Right lung (tissue), 10 donors: ENCODE measurements at places on chromosomes 12 and 14. TPM values are rescaled to one million over a fixed set of nuclear protein-coding genes. Genes with fewer than 3 reads are reported as not detected.

DNA sequence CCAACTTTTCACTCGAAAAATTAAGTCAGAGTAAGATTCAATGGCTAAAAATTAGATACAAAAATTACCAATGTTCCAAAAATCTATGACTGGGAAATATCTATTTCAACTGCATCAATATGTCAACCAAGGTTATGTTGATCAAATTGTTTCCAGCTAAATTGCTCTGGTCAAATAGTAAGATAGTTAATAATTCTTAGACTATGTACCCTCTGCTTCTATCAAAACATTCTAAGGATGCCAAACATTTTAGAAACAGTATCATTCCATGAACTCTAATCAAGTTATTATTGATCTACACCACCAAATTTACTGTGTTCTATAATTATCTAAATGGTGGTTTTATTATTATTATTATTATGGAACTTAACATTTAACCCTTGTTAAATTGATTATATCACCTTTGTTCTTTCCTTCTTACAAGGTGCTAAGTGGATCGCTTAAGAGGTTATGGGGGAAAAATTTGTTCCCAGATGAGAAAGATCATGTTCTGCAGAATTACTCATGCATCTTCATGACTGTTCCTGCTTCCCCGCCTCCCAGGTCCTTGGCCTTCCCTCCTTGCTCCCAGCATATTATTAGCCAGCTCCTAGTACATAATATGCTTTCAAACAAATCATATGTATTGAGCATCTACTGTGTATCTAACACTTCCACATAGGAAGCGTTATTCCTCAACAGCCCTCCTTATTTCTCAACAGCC lies 240.5 kb upstream of the KRR1 start:
- DNase-seq: no peak

DNA sequence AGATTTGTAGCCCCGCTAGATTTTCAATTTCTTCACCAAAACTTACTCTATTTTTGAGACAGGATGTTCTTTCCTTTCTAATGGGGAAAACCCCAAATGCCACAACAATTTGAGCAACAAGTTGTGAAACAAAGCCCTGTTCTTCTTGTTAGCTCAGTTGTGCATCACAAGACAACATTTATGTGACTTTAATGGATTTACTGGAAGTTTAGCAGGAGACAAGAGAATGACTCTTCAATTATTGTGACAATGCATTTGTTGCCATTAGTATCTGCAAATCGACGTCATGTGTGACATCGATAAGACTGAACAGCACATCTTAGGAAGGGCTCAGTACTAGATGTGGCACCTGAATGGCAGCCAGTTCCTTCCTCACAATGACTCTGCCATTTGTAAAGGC lies 1028.9 kb upstream of the TMEM132C start:
- no peak for DNase-seq

GRCh38 chr14:101357559-101358319 lies 203.6 kb upstream of the DIO3 start:
- DNase-seq: no peak

DNA sequence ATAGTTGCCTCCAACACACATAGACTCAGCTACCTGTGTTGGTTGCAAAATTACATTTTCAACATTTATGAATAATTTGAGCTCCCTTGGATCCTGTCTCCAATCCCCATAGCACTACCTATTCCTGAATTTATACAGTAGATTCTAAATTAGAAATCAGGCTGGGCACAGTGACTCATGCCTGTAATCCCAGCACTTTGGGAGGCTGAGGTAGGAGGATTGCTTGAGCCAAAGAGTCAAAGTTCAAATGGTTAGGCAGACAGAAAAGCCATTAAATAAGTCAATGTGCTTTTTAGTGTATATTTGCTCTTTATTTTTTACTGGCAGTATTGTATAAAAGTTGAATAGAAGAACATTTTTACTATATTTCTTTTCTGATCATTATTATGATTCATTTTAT lies 24.9 kb upstream of the C2CD5 start:
- no peak for DNase-seq

DNA sequence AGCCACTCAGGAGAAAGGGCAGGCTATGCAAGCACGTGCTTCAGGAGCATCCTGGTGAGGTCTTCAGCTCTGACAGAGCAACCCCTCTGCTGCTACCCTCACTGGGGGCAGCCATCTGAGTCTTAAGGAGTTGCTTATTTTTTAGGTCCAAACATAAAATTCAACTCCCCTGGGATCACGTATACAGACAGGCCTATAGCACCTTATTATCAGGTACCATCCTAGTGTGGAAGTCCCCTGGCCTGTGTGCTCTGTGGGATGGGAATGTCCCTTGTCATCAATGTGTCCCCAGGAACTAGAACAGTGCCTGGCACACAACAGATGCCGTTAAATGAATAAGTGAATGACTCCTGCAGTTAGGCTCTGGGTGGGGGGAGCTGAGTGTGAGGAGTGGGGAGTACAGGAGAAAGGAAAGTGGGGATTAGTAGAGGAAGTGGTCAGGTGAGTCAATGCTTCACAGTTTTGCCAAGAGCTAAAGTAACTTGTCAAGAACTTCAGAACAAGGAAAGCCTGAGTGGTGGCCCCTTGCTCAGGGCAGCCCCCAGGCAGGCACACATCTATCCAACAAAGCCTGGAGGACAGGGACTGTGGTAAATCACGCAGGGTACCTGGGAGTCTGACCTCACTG lies 33.5 kb downstream of the DAD1 start:
- no peak for DNase-seq

DNA sequence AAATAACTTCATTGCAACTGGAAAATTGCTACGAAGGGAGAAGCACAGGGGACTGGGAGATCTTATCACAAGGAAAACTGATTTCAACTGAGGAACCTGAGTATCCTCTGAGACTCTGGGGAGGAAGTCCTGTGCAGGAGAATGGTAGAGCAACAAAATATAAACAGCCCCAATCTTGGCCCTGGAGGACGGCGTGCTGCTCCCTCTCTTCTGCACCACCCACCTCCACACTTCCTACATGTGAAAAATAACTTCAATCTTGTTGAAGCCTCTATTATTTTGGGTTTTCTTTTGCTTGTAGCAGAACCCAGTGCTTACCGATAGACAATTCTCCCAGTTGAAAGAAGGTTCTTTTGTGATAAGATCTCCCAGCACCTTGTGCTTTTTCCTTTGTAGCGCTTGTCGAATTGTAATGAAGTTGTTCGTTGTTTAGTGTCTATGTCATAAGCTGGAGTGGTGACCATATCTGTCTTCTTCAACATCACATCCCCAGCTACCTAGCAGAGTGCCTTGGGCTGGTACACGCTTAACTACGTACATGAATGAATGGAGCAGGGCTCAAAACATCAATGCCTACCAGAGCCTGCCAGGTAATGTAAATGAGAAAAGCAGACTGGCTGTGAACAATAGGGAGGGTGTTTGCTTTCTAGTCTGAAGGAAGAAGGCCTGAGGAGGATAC lies 2.8 kb upstream of the CD4 start:
- DNase-seq: no peak

DNA sequence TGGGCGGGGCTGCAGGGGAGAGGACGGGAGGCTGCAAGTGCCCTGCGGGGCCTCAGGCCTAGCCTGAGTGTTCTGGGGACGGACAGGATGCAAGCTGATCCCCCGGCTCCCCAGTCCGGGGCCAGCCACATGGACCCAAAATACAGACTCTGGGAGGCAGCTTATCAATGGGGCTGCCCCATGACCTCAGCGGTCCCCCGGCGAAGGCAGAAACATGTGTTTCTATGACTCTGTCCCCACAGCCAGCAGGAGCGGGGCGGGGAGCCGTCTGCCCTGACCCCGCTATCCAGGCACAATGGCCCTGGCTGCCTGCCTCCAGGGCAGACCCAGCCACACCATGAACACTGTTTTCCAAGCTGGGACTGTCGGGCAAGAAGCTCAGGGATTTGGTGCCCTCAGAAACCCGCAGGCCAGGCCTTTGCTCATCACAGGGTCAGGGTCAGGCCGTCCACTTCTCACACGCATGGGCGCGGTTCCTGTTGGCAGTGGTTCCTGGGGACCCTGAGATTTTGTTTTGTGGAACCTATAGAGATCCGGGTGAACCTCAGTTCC lies 75.0 kb downstream of the RFLNA start:
- DNase-seq: no peak

The CCDC175 gene
- 0.26 TPM for polyA plus RNA-seq

DNA sequence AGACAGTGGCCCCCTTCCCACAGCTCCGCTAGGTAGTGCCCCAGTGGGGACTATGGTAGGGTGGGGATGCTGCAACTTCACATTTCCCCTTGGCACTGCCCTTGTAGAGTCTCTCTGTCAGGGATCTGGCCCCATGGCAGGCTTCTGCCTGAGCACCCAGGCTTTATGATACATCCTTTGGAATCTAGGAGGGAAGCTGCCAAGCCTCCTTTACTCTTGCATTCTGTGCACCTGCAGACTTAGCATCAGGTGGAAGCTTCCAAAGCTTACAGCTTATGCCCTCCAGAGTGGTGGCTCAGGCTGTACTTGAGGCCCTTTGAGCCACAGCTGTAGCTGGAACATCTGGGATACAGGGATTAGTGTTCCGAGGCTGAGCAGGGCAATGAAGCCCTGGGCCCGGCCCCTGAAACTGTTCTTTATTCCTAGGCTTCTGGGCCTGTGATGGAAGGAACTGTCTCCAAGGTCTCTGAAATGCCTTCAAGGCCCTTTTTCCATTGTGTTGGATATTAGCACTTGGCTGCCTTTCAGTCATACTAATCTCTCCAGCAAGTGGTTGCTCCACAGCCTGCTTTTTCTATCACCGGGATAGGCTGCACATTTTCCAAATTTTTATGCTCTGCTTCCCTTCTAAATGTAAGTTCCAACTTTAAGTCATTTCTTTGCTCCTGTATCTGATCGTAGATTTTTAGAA lies 22.2 kb upstream of the OR6J1 start:
- DNase-seq: no peak

DNA sequence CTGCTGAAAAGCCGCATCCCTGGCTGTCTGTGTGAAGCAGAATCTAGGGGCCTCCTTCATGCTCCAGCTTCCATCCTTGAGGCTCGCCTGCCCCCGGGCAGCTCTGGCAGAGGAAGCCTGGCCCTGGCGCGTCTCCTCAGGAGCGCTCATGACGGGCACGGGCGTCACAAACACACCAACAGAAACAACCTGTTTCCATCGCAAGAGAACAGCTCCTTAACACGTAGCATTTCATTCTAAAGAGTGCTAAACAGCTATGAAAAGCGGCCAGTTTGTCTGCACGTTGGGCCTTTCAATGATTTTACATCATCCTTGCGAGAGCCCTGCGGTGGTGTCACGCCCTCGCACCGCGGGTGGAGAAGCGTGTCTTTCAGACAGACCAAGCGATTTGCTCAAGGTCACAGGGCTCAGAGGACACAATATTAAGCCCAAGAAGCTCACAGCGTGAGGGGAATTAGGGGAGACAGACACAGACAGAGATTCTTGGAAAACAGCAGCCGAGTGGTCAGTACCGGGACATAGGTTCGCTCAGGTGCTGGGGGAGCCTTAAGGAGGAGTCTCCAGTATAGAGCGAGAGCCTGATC lies 4.9 kb downstream of the ADGRD1 start:
- DNase-seq: no peak

DNA sequence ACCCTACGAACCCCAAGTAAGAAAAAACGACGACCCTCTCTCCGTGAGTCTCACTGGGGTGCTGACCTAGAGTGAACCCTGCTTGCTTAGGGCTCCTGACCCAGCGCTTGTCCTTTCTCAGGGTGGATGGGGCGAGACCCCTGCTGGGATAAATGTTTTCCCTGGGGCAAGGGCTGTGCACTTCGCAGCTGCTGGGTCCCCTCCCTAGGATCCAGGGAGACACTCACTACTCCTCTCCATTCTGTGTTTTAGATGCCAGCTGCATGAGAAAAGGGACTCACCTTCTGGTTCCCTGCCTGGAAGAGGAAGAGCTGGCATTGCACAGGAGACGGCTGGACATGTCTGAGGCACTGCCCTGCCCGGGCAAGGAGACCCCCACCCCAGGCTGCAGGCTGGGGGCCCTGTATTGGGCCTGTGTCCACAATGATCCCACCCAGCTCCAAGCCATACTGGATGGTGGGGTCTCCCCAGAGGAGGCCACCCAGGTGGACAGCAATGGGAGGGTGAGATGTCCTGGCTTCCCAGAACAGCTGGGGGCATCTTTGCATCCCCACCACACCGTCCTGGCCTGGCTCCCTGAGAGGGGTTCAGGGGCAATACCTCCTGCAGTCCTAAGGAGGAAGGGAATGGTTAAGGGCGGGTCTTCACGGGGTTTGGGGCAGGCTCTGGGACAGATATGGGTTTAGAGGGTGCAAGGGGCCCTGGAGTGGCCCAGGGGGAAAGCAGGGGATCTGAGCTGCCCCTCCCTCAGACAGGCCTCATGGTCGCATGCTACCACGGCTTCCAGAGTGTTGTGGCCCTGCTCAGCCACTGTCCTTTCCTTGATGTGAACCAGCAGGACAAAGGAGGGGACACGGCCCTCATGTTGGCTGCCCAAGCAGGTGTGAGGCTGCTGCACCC lies 663 bp downstream of the ANKRD33 start:
- DNase-seq: no peak

The ART4 gene
- 0.14 TPM for polyA plus RNA-seq

DNA sequence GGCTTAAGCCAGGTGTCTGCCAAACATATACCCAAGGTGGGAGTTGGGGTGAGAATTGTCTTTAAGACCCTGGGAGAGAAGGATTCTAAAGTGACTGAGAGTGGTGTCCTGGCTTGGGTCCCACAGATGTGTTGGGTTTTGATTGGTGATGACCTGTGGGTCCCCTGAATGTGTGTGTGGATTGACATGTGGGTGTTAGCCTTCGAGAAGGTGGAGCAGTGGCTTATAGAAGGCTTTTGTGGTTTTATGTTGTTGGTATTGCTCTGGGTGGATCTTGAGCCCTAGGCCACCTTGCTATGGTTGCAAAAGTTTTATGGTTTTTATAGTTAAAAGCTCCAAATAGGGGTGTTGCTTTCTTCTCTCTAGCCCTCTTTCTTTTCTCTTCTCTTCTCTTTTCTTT lies 29.7 kb downstream of the PLEKHG3 start:
- DNase-seq: no peak

DNA sequence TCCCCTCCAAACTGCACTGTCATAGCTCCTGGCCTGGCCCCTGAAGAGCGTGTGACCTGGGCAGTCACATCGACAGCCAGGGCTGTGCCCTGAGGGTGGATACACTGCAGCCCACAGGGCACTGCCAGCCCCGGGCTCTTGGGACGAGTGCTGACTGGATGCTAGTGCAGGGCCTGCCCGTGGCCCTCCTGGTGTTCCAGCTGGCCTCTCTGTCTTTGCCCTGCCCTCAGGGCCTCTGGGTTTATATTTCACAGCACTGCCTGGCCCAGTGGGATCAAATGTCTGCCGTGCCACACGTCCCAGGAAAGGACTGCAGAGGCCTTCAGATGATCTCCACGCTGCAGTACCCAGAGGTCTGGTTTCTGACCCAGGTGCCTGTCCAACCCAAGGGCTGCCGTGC lies 10.1 kb upstream of the CCDC197 start:
- no peak for DNase-seq

DNA sequence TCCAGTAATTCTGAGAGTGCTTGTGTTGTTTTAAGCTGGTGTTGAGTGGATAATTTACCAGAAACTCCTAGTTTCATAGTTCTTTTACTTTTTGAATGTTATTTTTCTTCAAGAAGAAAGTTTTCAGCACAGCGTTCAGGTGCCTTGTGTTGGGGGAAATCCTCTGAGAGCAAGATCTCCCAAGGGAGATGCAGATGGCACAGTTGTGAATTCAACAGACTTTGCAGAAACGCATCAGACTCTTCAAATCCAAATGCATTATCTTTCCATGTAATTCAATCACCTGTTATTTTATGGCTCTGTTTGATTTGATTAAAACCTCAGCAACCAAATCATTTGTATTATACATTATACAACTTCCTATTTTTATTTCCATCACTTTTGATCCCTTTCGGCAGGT lies 439.9 kb downstream of the EGLN3 start:
- no peak for DNase-seq

The KRT6C gene
- polyA plus RNA-seq: not detected
